GM13976 (cell line): ENCODE measurements at places on chromosomes 5 and 9.
A peak's percentile ranks its signal among the peaks of the same experiment; 100 is the strongest.

- no peak for DNase-seq
These were observed 343.4 kb downstream of the CDK5RAP2 start for GRCh38 chr9:120236596-120236995.

DNA sequence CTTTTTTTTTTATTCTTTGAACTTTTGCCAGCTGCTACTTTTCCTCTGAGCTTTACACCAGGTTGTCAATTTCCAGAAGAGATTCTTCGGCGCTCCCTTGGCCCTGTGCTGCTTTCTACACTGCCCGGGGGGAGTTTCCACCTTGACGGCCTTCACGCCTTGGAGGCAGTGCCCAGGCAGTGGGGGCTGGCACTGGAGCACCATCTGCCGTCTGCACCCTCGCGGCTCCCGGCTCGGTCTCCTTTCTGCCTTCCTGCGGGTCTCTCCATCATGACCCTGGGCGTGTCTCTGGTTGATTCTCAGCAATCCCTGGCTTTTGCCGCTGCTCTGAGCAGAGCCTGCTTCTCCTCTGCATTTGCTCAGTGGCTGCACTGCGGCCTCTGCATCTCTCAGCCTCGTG lies 2.9 kb downstream of the SLC6A18 start:
- DNase-seq: no peak

GRCh38 chr9:28976250-28976649 lies 1403.0 kb upstream of the C9orf72 start:
- DNase-seq: no peak

GRCh38 chr9:97425973-97426336 lies 14.1 kb downstream of the TDRD7 start:
- no peak for DNase-seq

DNA sequence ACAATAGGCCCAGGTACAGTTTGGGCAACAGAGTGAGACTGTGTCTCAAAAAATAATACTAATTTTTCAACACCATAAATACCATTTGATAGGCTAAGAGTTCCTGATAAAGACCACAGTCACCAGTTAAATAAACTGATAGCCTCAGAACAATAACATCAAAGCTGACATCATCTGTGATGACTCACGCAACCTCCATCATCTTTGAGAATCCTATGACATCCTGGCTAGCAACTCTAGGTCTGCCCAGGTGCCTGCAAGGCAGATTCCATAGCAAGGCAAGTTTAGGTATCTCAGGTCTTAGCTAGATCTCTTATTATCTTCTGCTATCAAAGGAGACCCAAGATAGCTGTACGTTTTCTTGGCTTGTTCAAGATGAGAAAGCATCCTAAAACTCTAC lies 30.5 kb upstream of the UBAP2 start:
- no peak for DNase-seq

DNA sequence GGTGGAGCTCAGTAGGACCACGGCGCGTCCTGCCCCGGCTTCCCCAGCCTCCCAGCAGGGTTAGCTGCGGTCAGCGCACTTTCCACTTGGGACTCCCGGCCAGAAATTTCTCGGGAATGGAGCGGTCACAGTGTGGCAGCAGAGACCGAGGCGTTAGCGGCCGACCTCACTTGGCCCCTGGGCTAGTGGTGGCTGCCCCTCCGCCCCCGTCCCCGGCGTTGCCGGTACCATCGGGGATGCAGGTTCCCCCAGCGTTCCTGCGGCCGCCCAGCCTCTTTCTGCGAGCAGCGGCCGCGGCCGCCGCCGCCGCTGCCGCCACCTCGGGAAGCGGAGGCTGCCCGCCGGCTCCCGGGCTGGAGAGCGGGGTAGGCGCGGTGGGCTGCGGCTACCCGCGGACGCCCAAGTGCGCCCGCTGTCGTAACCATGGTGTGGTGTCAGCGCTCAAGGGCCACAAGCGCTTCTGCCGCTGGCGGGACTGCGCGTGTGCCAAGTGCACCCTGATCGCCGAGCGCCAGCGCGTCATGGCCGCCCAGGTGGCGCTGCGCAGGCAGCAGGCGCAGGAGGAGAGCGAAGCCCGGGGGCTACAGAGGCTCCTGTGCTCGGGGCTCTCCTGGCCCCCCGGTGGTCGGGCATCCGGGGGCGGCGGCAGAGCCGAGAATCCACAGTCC lies 460 bp downstream of the DMRTA1 start:
- peak; percentile 32 for DNase-seq

GRCh38 chr9:114662081-114662989 lies 4.7 kb upstream of the TEX53 start:
- peak; percentile 81 for DNase-seq

DNA sequence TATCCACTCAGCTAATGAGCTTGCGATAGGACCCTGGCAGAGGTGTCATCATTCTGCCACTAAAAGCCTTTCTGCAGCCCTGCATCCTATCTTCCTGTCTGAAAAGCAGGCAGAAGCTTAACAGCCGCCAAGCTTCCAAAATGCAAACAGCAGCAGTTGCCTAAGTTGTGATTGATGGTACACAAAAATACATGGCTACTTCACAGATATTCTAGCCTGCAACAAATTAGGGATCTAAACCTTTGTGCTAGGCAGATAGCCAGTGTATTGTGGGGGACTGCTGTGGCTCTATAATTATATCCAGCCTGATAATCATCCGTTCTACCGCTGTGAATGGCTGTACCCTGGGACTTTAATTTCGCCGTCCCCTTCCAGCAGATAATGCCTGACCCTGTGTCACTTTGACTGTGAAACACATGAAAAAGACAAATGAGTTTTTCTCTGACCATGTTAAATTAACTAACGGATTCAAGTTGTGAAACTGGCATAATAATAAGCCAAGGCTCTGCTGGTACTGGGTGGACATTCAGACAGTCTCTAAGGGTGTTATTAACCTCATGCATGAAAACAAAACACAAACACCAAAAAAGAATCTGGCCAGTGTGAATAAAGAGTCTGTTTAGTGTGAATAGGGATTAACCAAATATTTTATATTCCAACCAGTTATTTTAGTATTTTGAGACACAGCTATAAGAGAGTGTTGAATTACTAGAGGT lies 45.9 kb downstream of the SEMA6A start:
- no peak for DNase-seq

DNA sequence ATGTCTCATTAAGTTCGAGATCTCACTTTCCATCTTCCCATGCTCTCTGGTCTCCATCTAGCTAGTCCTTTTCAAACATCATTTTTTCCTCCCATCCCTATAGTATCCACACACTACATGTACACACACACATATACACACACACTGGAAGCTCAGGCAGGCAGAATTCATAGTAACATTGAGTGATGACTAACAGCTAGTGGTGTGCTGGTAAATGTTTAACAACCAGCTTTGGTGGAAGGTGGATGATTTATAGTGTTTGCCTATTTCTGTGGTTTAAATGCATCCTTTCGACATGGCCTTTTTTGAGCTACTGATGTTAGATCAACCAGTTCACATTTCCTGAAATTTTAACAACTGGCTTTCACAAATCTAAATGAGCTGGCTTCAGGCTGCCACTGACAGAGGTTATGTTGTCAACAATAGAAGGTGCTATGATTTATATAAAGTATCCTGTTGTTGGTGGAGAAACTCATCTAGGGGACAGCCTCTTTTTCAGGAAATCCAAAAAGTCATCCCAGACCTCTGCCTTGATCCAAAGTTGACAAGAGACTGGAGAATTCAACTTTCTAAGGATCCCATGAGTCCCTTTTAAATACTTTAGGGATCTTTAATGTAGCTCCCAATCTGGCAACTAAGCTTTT lies 117.8 kb downstream of the CCDC192 start:
- no peak for DNase-seq

DNA sequence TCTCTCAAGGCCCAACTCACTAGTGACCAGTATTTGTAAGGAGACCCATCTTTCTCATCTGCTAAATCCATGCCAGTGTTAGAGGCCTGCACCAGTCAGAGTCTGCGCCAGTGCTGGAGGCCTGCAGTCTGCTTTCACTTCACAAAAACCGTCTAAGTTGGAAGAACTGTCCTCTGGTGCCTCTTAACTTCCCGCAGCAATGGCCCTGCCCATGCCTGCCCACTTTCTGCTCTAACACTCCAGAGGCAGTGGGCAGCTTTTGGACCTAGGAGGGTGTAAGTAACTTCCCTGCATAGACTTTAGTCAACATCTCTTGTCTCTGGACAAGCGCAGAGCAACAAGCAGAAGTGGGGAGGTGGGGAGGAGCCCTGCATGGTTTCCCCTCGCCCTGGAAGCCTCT lies 152.9 kb downstream of the AUH start:
- no peak for DNase-seq

DNA sequence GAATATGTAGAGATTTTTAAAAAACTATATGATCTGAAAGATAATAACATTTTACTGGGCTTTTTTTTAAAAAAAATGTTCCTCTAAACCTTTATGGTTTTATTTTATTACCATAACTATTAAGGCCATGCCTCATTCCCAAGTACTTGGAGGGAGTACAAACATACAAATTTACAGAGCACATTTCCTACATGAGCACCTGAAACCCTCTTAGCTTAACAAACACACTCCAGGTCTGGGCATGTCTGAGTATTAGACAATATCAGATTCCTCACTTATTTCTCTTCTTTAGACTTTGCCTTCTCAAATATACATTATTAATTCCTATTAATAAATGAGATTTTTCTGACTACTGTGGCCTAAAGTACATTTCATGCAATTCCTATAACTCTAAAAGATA lies 319.2 kb downstream of the SLCO4C1 start:
- DNase-seq: no peak

GRCh38 chr5:96730586-96730985 lies 68.4 kb downstream of the CAST start:
- no peak for DNase-seq

DNA sequence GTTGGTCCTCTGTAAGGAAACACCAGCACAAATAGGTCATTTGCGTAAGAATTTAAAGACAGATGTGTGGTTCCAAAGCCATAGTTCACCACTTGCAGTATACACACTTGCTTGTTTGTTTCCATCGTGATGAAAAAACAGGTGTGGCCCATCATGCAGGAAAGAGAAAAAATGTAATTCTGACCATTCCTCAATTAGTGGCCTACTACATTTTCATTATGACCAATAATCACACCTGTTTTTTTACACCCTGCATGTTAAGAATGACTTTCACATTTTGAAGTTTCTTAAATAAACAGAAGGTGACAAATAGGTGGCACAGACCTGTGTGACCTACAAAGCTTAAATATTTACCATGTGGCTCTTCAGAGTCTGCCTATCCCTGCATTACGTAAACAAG lies 2.2 kb upstream of the ICE1 start:
- no peak for DNase-seq

DNA sequence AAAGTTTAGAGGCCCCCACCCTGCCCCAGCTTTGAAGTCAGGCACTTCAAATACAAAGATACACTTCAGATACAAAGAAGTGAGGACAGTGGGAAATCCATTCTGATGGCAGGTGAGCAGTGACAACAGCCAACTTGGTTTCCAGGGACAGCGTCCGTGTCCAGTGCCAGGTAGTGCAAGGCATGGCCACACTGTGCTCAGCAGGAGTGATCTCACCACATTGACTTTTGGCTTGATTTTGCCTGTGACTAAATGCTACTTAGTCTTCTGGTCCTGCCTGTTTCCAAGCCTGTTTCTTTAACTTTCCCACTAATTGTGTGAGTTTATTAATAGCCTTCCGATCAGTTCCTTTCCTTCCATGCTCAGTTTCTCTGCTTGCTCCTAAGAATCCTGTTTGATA lies 72.6 kb upstream of the PALM2AKAP2 start:
- no peak for DNase-seq

GRCh38 chr5:53291047-53291446 lies 181.5 kb upstream of the MOCS2 start:
- no peak for DNase-seq

GRCh38 chr9:137301081-137301947 lies 757 bp downstream of the NRARP start:
- peak; percentile 73 for DNase-seq

- no peak for DNase-seq
These were observed 91.6 kb upstream of the LMX1B start for GRCh38 chr9:126521976-126522590.

DNA sequence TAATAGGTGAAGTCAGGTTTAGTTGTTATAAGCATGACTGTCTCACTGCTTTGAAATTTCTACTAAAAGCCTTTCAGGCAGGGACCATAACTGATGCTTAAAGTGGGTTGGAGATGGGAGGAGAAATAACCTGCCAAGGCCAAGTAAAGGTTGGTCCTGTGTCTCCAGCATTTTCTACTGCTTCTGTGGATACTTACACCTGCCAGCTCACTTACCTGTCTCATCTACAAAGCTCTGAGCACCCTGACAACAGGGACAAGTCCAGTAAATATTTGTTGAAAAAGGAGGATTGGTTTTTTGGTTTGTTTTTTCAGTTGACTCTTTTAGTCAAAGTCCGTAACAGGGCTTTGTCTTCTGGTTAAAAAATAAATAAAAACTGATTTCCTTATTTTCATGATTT lies 38.6 kb downstream of the GRAMD2B start:
- no peak for DNase-seq

- DNase-seq: no peak
These were observed 67.4 kb downstream of the MRPS27 start for GRCh38 chr5:72252574-72253155.

- no peak for DNase-seq
These were observed 67.4 kb upstream of the ZNF618 start for GRCh38 chr9:113808391-113809358.

GRCh38 chr5:144484124-144484897 lies 313.6 kb downstream of the KCTD16 start:
- DNase-seq: no peak

DNA sequence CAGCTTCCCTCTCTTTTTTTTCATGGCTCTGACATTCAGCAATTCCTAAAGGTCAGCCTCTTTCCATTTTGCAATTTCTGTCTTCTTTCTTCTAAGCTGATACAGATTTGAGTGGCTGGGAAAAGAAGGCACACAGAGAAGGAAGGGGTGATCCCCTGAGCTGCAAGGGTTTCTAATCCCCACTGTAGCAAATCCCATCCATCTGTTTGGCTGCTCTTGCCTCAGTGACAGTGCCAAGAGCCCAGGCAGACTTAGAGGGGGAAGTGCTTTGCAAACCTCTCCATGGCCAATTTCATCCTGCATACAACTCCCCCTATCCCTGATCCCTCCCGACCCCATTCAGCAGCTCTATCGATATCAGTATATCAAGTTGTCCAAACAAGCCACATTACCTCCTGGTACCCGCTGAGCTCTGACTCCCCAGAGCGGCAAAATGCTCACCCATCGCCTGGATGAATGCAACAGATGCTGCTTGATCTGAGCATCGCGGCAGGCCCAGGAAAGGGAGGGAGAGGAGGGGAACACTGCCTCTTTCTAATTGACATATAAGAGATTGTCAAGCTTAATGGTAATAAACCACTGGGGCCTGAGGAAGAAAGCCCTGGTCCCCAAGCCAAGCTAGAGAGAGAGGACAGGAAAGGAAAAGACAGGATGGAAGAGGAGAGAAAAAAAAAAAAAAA lies 268.9 kb downstream of the ASTN2 start:
- DNase-seq: no peak

DNA sequence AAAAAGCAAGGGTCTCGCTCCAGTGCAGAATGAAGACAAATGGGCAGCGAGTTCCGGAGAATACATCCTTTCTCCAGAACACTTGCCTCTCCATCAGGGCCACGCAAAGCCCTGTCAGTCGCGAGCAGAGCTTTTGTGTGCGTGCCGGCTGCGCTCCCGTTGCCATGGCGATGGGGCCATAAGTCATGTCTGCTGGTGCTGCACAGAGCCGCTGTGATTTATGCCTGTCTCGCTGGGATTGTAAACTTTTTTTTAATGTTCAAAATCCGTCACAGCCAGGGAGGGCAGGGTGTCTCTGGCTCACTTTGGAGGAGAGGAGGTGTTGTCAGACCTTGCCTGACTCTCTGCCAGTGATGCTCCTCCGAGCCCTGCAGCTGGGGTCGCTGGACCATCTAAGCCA lies 272.7 kb downstream of the TRIM32 start:
- DNase-seq: peak; percentile 42
